Stimulated activated CD8-positive, alpha-beta memory T cell treated with anti-CD3 and anti-CD28 coated beads, Interleukin-7, amount 100 ng/mL, for 4 hours (primary cell): ENCODE measurements at places on chromosomes 16 and 17.

GRCh38 chr16:17382949-17383863, 87.6 kb downstream of the XYLT1 start:
- no peak for DNase-seq

GRCh38 chr17:82160075-82160474, 52.6 kb downstream of the CCDC57 start:
- no peak for DNase-seq

- no peak for DNase-seq
These were observed 4.0 kb upstream of the RAPGEFL1 start for GRCh38 chr17:40173091-40173777.

- no peak for DNase-seq
These were observed 18.9 kb upstream of the TBX21 start for GRCh38 chr17:47713980-47714700.

DNA sequence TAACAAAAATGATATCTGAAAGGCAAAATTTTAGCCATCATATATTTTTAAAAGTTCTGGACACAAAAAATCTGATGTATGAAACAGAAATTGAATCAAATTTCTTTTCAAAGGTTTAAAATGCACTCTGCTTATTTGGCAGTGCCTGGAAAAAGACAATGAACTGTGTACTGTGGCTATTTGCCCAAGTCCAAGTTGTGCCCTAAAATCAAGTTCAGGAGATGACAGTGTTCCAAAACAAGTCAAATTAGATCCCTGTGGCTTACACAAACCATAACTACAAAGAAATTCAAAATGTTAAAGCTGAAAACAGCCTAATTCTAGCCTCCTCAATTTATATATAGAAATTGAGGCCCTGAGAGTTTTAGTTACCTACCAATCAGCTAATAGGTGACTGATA, 25.6 kb downstream of the CMC2 start:
- no peak for DNase-seq

GRCh38 chr17:44607836-44608690, 48.2 kb upstream of the MEIOC start:
- DNase-seq: no peak

GRCh38 chr17:38585918-38586529, 19.7 kb downstream of the SRCIN1 start:
- no peak for DNase-seq

DNA sequence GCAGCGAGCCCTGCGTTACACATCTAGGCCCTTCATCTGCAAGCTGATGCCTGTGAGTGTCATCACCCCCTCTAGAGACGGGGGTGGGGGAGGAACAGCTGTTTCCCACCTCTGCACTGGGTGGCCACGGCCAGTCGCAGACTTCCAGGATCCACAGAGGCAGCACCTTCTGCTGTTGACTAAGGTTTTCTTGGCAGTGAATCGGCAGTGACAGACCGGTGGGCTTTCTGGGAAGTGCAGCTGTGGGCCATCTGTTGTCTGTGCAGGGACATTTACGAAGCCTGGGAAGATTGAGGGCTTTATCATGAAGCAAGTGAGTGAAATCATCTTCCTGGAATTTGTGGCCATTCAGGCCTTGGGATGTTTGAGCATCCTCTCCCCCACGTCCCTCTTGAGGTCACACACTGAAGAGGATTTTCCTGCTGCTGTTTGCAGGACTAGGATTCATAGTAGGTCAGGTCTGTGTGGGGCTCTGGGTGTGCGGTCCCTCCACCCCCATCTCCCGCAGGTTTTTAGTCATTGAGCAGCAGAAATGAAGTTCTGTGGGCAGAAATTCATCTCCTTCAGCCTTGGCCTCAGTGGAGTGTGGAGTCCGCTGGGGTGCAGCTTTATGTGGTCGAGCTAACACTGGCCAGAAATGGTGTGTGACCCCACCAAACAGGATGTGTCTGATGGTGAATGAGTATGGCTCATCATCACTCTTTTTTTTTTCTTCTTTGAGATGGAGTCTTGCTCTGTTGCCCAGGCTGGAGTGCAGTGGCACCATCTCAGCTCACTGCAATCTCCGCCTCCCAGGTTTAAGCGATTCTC, 12.0 kb downstream of the PGS1 start:
- no peak for DNase-seq

DNA sequence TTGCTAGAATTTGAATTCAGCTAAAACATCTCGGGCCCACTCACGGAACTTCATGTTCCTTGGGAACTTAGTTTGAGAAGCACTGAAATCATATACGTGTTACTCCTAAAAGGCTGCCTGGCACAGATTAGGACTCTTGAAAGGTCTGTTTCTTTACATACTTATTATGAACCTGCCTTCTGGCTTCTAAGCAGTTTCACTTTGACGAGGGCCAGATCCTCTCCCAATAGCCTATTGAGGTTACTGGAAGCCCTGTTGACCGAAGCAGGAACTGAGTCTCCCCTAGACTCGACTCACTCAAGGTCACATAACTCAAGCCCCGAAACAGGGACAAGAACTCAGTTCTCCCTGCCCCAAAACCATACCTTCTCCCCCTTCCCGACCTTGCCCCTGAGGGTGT, 121.9 kb upstream of the PLCG2 start:
- no peak for DNase-seq

DNA sequence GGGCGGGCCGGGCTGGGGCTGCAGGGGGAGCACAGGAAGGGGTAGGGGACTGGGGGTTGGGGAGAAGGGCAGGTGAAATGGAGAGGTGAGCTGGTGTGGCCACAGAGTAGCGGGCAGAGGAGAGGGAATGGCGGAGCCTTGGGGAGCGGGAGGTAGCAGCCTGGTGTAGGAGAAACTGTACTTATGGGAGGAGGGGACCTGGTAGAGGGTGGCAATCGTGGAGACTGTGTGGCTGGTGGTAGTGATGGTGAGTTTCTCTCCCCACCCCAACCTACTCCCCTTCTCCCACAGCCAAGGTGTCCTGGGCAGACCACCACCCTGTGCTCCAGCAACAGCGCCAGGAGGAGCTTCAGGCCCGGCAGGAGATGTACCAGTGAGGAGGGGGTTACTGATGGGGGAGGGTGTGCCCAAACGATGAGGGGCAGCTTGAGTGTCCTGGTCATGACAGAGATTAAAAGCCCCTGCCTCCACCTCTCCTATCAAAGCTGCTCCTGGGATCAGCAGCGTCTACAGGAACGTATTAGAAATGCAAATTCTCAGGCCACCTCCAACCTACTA, 831 bp downstream of the ALOX15B start:
- no peak for DNase-seq

DNA sequence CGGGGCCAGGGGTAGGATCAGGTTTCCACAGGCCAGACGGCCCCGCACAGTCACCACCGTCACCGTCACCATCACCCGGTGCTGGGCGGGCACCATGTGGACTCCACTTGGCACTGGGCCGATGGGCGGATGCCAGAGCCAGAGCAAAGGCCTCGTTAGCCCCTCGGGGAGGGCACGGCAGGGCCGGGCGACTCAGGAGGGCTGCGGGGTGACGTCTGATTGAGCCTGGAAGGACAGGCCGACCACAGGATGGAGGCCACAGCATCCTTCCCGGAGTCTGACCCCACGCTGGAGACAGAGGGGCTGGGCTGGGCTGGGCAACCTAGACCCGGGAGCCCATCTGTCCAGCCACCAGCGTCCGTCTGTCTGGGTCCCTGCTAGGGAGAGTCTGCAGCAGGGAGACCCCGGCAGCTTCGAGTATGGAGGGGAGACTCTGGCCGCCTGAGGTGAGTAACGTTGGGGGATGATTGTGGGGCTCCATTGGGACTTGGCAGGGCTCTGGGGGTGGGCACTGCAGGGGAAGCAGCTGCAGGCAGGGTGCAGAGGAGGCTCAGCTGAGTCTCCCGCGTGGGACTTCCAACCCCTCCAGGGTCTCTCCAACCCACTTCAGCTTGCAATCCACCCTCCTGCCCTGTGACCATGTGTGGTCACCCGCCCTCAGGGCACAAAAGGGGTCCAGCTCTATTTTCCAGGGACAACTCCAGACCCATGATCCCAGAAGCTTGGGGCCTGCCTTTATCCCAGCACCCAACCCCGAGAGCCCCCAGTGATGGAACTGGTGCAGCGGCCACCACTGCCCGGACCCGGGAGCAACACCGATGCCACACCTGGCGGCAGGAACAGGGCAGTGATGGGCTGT, 22.6 kb downstream of the SLC25A10 start:
- no peak for DNase-seq

DNA sequence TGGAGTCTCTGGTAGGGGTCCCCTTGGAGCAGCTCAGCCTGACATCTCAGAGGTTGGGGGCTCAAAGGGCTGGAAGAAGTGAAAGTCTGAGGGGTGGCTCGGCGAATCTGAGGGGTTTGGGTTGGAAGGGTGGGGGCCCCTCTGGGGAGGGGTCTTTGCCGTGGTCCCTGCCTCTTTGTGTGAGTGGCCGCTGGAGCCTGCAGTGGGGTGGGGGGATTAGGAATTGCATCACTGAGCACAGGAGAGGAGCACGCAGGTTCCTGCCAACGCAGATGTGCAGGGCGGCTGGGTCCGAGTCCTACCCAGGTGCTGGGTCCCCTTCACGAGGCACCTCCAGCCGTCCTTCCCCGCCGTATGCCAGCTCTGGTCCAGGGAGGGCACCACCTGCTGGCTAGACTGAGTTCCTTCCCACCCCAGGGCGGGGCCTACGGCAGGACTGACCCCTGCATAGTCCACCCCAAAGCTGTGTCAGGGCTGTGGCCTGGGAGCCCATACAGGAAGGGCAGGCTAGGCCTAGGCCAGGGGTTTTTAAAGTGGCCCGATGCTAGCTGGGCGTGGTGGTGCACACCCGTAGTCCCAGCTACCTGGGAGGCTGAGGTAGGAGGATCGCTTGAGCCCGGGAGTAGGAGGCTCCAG, 9.9 kb downstream of the FMNL1 start:
- DNase-seq: no peak

- no peak for DNase-seq
These were observed 18.9 kb downstream of the CA4 start for GRCh38 chr17:60168654-60169053.

- DNase-seq: no peak
These were observed 12.3 kb upstream of the UBE2I start for GRCh38 chr16:1297018-1297696.

DNA sequence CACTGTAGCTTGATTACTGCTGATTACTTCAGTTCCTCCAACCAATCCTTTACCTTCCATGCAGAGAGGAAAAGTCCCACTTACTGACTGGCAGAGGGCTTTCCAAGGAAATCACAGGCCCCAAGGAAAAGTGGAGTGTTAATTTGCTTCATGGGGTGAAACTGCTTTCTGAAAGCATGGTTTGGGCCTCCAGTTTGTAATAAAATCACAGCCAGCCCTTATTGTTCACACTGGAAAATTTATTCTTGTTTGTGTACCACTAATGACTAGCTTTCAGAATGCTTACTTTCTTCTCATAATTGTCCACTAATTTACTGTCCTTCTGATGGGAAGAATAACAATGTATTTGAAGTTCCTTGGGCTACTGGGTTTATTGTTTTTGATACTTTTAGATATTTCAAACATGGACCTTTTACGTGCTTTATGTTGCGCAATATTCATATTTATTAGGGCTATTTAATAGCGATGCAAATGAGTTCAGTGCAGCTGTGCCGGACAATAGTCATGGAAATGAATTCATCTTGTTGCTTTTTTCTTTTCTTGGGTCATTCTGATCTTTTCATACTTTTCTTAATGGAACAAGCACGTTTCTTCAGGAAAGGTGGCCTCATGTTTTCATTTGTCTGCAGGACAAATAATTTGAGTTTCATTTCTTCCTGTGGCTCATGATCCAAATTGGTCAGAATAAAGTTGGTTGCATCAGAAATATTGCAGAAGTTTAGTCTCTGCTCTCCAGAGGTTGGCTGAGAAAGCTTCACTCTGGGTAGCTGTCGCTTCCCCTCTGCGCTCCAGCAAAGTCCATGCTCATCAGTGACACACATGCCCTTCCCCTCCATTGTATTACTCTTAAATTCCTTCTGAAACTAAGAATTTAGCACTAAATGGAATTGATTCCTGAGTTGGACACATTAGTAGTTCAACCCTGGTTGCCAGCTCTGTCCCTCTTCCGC, 128.7 kb downstream of the PRKCA start:
- no peak for DNase-seq

DNA sequence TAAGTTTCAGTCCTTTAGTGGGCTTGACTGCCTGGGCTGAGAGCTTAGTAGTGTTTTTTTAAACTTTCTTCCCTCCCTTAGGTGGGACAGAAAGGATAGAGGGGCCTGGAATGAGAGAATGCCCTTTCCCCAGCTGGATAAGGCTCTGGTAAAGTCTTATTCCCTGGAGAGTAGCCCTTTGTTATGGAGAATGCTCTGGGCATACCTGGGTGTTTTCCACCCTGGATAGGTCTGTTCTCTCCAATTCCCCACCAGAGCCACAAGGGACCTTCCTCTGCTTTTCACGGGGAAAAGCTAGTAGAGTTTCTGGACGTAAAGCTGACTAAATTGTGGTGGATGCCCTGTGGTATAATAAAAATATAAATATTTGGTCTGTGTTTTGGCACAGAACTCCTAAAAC, 164.1 kb downstream of the HS3ST4 start:
- no peak for DNase-seq

GRCh38 chr16:1741553-1742165, 29.7 kb downstream of the NME3 start:
- no peak for DNase-seq

DNA sequence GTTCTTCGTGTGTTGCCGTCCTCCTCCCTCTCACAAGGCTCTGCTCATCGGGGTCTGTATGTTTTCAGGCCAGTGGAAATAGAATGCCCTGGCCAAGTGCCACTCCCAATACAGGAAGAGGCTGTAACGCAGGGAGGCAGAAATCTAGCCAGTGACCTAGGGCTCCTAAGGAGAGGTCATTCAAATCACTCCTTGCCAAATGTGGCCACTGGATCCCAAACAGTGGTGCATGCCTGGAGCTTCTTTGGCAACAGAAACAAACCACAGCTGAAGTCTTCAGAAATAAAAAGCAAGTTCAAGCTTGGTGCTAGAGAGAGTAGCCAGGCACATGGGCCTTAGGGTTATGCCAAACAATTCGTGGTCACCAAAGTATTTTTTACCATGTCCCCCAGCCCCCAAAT, 66.1 kb downstream of the SMG6 start:
- DNase-seq: no peak

DNA sequence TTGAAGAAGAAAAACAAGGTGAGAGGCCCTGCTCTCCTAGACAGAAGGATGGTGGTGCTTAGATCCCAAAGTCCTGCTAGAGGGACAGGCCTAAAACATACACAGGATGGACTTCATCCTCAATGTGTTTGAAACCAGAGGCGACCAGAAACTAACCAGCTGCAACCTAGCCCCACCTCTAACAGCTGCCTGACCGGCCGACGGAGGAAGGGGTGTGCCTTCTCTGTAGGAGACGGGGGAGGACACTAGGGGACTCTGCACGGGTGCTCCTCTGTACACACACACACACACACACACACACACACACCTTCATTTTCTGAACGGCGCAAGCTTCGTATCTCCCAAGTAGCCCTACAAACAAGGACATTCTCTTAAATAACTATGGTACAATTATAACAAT, 24.3 kb upstream of the PITPNM3 start:
- no peak for DNase-seq
